ENCODE measurements at places on chromosomes 4 and X.

DNA sequence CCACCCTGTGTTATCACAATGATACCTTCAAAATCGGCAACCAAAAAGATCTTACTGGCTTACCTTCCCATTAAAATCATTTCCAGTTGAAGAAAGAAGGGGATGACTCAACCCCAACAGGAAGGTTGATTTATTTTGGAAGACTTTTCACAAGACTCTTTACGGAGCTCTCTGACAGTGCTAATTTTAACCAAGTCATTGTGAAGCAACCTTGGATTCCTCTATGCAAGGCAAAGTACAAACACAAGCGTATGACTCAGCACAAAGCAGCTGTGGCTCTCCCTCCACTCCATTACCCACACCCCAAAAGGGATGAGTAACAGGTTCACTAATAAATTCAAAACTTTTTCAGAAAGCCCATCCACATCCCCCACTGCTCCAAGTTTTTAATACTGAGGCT is 213.8 kb upstream of the FGF13 start:
- no peak for DNase-seq

GRCh38 chr4:101008503-101008902 is 338.8 kb downstream of the PPP3CA start:
- DNase-seq, result no peak

GRCh38 chr4:3207531-3208037 is 41.4 kb upstream of the MSANTD1 start:
- no peak for DNase-seq

DNA sequence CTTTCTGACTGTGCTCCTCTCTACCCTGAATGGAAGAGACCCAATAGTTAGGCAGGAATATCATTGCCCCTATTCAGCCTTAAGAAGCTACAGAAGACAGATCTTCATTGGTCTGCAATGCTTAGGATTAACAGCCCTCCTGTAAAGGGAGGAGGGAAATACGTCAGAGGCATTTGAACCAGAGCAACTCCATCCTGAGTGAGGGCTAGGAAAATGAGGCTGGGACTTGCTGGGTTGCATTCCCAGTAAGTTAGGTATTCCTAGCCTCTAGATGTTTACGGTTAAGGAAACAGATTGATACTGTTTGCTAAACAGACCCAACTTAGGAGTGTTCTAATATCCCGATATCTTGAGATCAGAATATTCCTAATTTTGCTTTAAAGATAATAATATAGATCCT is 63.5 kb downstream of the PCDH18 start:
- DNase-seq, result no peak

GRCh38 chrX:153557618-153558355 is 40.3 kb downstream of the ATP2B3 start:
- no peak for DNase-seq

Measured in H7 (cell line).